Erythroblast (primary cell): ENCODE measurements at places on chromosomes 7 and 10.

DNA sequence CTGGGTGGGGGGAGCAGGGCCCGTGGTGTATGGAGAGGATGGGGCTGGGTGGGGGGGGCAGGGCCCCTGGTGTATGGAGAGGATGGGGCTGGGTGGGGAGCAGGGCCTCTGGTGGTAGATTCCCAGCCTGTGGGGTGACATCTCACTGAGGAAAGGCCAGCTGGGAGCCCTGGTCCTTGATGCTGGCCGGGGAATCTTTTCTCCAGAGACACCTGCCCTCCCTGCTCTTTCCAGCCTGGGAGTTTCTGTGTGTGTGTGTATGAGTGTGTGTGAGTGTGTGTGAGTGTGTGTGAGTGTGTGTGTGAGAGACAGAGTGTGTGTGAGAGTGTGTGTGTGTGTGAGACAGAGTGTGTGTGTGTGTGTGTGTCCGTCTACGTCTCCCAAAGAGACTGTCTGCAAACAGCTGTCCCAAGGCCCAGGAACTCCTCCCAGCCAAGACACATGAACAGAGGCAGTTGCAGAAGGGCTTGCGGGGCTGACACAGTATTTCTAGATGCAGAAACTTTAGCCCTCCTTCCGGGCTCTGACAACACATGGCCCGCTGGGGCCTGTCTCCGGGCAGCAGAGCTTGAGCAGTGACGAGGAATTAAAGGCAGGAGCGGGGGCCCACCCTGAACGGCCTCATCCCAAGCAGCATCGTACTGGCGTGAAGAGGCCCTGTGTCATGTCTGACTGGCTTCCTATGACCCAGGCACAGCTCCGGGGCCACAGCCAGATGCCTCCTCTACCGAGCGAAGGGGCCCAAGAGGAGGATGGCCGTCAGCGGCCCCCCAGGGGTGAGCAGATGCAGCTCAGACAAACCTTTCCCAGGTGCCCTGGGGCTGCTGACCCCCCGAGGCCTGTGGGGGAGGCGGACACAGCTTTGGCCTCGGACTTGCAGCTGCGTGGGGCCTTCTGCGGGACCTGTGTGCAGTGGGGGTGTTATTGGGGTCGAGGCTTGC lies 24.3 kb downstream of the FAM20C start:
- DNase-seq: no peak

DNA sequence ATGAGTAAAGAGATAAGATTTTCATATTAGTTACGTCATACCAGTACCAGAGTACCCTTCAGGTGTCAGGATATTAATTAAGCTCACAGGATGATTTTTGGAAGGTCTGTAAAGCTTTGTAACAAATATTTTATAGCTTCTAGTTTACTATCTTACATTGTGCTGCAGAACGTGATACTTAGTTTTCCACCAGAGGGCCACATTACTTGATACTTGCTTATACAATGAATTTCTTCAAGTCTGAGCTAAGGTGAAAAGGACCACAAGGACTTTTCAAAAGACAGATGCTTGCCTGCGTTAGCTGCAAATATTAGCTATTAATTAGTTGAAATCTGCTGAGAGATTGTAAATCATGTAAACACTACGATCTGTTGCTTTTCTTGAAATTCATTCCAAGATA lies 12.2 kb downstream of the FOXP2 start:
- DNase-seq: no peak

DNA sequence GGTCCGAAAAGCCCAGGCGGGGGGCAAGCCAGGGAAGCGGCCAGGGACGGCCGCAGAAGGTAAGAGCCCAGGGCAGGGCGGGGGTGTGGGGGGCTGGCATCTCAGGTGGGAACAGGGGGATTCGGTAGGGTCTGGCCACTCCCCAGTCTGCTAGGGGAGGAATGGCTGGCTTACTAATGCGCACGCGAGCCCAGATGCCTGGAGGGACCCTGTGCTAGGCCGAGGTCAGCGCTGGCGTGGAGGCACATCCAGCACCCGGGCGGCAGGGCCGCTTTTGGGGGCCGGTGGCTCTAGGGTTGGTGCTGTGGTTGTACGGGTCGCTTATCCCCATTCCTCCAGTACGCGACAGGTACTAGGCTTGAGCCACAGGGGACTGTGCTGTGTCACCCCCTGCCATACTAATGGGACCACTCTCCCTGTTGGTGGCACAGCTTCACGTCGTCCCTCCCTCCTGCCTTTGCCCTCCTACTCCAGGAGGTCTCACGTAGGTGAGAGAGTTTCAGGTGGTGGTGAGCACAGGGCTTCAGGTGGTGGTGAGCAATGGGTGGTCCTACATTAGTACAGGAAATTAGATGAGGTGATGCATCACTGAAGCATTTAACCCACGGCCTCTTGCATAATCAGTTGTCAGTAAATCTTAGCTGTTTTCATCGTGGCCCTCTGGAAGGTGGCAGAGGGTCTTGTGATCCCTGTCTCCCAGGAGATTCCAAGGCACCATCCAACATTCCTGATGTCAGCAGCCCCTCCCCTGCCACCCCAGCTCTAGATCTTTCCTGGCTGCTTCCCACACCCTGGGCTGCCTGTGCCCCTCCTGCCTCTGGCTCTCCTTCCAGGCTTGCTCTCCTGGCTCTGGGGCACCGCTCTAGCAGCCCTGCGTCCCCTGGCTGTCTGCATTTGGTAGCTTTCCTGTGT lies 971 bp downstream of the AEBP1 start:
- DNase-seq: no peak

GRCh38 chr7:33770576-33770975 lies 134.8 kb upstream of the BMPER start:
- DNase-seq: no peak

GRCh38 chr10:82668221-82668895 lies 793.4 kb downstream of the NRG3 start:
- no peak for DNase-seq

- peak; percentile 50 for DNase-seq
Measured at GRCh38 chr7:26397796-26398426, 106.2 kb downstream of the SNX10 start.

- no peak for DNase-seq
Measured at GRCh38 chr10:63547628-63548360, 26.6 kb downstream of the REEP3 start.
